Activated CD8-positive, alpha-beta T cell treated with anti-CD3 and anti-CD28 coated beads for 36 hours (primary cell): ENCODE measurements at places on chromosomes 5 and 9. TPM values are rescaled to one million over a fixed set of nuclear protein-coding genes. Genes with fewer than 3 reads are reported as not detected.

RELL2 gene
- total RNA-seq: 31.4 TPM

LHX3 gene
- not detected for total RNA-seq

- no peak for DNase-seq
Observed at GRCh38 chr9:37248651-37249163, 128.3 kb downstream of the ZCCHC7 start.

- DNase-seq: no peak
Observed at GRCh38 chr9:121718084-121718483, 66.7 kb downstream of the DAB2IP start.

GRCh38 chr5:99243111-99243510, 314.3 kb upstream of the CHD1 start:
- DNase-seq: no peak

DNA sequence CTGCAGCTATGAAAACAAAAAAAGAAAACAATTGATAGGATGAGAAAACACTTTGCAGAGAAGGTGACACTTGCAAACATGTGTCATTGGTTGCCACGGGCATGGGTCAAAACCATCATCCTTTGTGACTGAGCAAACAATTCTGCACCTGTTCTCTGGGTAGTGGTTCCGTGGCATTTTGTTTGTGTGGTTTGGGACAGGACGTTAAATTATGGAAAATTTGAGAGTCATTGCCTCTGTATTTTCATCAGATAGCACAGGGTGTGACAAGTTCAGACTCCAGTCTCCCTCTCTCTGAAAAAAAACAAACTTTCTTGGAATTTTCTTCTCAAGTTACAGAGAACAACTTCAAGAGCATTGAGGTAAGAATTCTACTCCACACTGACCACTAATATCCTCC, 113.4 kb upstream of the HMHB1 start:
- DNase-seq: peak; percentile 51

FRMD3 gene
- 1.1 TPM for total RNA-seq

GRCh38 chr9:27847818-27848217, 274.5 kb upstream of the C9orf72 start:
- no peak for DNase-seq

SOX30 gene
- total RNA-seq: 0.11 TPM

PCDHGA12 gene
- total RNA-seq: not detected

- DNase-seq: no peak
Observed at GRCh38 chr9:33192493-33193255, 25.5 kb upstream of the B4GALT1 start.

DNA sequence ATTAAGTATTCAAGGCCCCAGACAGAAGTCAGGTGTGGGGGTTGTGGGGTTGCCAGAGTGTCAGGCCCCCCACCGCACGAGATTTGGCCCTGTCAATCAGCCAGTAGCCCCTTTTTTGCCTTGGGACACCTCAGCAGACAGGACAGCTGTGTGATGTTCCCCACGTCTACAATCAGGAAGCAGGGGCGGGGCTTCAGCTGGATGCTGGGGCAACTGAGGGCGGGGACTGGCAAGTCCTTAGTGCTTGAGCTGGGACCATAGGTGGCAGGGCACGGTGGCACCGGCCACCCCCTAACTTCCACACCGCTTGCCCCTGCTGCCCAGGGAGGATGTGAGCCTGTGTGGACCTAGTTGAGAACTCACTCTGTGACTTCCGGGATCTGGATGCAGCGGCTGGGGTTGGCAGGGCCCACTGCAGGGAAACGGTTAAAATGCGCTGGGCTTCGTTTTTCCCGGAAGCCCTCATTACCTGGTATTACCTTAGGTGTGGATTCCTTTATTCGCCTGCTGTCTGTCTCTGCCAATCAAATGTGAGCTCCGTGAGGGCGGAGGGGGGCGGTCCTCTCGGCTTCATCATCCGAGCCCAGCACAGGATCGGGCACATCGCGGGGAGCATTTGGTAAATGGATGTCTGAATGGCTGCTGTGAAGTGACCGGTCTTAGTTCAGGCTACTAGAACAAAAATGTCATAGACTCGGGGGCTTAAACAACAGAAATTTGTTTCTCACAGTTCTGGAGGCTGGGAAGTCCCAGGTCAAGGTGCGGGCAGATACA, 7.5 kb upstream of the GTF3C5 start:
- peak; percentile 90 for DNase-seq

GRCh38 chr9:133460405-133461175, 812 bp downstream of the CACFD1 start:
- DNase-seq: peak; percentile 66

GRCh38 chr9:88927510-88927909, 63.8 kb upstream of the S1PR3 start:
- DNase-seq: no peak

DNA sequence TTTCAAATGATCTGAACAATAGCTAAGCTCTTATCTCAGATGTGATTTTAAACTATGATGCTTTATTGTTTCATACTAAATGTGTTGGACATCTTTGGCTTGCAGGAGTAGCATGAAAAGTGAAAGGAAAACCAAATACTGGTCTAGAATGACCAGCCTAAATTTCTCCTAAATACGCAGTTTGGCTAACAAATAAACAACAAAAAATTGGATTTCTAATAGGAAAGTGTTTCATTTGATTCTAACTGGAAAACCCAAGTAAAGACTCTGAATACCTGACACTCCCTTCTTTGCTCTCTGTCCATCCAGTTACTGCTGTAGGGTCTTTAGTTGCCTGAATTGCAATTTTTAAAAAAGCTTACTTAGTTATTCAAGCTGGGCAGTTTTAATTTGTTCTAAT, 111.7 kb upstream of the ACOT12 start:
- DNase-seq: no peak

DNA sequence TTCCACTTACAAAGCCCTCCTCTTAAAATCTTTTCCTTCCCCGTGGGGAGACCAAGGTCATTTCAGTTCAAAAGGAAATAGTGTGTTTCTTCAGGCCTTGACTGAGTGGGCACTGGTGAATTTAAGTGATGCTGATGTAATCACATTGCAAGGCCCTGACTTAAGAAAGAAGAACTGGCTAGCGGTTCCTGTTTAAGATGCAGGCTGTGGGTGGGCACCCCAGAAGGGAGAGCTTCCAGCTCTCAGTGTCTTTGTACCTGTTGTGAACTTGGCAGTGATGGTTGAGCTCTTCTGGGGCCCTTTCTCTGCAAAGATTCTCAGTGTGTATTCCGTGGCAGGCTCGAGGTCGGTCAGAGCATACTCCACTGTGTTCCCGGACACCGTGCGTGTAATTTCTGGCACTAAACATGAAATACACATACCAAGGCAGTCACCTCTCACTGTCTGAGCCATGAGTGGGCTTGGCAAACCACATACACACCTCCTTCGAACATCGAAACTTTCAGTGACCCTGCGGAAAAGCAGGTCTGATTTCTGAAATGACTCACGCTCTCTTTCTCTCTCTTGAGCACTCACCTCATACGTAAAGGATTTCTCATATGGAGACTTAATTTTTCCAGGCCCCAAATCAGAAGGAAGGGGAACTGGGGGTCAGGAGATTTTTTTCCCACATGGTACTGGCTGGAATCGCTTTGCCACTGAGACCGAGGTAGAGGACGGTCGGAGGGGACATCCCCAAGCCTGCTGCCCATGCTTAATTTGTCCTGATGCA, 81.9 kb downstream of the TNC start:
- DNase-seq: peak; percentile 80

SEMA5A gene
- total RNA-seq: not detected

DNA sequence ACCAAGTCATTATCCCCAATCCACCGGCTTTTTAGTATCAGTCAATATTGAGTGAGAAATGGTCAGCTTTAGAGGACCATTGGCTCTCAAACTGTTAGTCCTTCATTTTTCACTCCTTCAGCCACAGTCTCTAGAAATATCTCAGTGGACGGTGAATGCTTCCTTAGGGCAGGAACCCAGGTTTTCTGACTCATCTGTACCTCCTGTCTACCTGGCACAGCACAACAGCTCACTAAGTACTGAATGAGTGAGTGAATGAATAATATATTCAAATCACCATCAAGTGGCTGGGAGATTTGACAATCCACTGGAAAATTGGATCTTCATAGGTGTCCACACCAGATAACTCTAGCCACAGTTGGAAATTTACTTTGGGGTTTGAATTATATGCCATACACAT, 609.5 kb upstream of the CLINT1 start:
- DNase-seq: no peak

DNA sequence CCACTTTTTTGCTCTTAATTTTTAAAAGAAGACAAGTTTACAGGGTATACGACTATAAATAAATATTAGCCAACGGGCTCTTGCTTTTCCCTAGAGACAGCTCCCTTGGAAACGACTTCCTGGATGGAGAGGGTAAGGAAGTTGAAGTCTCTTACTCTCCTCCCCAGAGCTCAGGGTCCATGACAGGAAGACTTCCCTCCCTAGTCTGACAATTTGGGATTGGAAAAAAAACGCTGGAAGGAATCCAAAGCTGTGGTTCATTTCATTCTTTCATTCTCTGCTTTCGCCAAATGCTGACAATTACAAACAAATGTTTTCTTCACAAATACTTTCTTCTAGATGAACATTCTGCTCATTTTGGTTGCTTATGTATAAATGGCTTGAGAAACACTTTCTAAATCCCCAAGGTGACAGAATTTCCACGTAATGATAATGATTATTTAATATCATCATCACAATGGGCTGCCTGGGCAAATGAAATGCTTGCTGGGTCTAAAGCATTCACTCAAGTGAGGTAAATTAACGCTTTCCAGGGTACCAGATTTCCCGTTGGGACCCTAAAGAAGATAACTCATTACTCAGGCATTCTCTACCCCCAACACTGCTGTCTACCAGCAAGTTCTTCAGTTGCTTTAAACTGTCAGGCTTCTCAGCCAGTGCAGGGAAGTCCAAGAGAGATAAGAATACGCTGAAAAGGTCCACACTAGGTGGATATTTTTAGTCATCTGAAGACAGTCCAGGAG, 139.8 kb upstream of the SLC30A5 start:
- DNase-seq: no peak

ATP6V0E1 gene
- total RNA-seq: 79.8 TPM

GRCh38 chr9:33307067-33307466, 16.8 kb downstream of the NFX1 start:
- no peak for DNase-seq
